DMS153 (cell line): ENCODE measurements at places on chromosomes 1 and 21.

GRCh38 chr1:85116856-85117255 lies 68.6 kb upstream of the MCOLN3 start:
- DNase-seq = no peak

- DNase-seq = no peak
These were observed 5.4 kb upstream of the RPS6KA1 start for GRCh38 chr1:26524181-26524580.

DNA sequence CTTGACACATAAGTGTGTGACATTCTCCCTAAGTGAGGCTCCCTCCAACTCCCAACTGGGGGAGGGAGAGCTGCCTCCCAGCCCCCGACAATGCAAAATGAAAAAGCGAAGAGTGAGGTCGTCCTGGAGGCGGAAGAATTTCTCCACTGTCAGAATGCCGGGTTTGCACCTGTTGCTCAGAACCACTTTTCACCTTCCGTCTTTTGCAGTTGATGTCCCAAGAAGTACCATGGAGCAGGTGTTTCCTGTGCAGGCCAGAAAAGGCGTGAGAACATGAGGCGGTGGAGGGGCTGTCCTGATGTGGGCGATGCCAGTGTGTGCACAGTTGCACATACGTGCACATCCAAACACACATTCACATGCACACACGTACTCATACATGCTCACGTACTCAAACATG lies 158.6 kb upstream of the AJAP1 start:
- DNase-seq = no peak

- no peak for DNase-seq
These were observed 25.9 kb downstream of the IL12RB2 start for GRCh38 chr1:67333603-67334002.

GRCh38 chr1:90067194-90067931 lies 72.5 kb downstream of the ZNF326 start:
- DNase-seq = no peak

DNA sequence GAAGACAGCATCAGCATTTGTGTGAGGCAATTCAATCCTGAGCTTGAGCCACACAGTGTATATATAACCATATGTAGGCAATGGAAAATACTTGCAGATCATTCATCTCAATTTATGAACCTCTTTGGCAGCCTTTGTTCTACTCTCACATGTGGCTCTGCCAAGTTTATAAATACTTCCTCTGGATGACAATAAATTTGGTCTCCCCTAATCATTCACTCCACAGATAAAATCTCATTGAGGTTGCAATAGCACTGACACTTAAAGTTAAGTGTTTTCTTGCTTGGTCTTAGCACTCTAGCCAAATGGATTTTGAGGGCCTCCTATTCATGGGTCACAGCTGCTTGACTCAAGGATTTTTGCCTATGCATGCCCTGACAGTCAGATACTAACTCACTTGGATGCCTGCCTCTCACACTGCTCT lies 136.6 kb upstream of the VANGL1 start:
- peak; percentile 48 for DNase-seq

DNA sequence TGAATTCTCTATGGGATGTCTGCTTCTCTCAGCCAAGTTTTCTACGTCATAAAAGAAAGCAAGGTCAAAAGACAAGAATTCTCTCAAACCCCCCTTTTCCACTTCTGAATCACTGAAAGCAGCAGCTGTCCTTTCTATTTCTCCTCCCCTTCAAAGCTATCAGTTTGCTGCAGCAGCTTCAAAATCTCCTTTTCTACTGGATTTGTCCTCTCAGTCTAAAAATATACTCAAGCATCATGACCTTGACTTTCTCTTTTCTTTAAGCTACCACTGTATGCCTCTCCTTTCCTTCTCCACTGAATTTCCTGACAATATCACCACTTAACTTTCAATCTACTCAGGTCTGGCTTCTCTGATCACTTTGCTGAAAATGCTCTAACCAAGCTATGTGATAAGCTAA lies 1.9 kb downstream of the WDR64 start:
- DNase-seq = no peak

DNA sequence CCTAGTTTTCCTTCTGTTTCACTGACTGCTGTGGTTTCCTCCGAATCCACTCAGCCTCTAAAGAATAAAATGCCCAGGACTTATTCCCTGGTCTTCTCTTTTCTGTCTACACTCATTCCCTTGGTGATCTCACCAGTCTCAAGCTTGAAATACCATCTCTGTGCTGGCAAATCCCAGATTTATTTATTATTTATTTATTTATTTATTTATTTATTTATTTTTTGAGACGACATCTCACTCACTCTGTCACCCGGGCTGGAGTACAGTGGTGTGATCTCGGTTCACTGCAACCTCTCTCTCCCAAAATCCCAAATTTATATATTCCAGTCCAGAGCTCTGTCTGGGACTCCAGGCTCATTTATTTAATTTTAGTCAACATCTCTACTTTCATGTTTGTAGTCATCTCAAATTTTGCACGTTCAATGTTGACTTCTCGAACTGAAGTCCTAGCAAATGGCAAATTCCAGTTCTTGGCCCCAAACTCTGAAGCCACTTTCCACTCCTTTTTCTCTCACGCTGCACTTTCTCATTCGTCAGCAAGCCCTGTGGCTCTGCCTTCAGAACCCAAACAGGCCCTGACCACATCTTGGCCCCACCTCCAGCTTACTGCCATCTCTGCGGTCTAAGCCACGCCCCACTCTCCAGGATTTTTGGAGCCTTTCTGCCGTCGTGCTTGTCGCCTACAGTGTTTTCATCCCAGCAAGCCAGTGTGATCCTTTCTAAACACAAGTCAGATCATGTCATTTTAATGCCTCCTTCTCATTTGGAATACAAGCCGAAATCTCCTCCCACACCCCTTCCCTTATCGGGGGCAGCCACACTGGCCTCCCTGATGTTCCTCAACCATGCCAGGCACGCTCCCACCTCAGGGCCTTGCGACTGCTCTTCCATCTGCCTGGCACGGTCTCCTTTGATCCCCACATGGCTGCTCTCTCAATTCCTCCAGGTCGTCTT lies 14.2 kb upstream of the TENT5B start:
- DNase-seq = peak; percentile 85

- no peak for DNase-seq
These were observed 213.5 kb downstream of the ZC3H11B start for GRCh38 chr1:219399446-219399845.

GRCh38 chr1:206808615-206809014 lies 36.3 kb upstream of the IL10 start:
- no peak for DNase-seq

- DNase-seq = no peak
These were observed 81.3 kb downstream of the UROD start for GRCh38 chr1:45093334-45093733.

DNA sequence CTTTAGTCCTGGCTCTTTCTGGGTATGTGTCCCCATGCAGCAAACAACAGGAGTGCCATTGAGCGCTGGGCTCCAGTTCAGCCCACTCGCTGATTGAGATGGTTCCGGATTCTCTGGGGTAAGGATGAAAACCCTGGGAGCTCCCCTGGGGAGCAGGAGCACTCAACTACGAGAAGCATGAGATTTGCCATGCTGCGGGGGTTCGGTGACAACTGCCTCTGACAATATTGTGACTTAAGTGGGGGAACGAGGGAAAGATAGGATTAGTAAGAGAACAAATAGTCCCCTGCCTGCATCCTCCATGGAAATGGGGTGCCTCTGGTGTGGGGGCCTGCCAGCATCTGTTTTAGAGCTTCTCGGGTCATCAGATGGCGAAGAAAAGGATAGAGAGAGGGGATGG lies 123.6 kb upstream of the IPO9 start:
- no peak for DNase-seq

GRCh38 chr1:192609110-192610079 lies 26.6 kb upstream of the RGS13 start:
- no peak for DNase-seq

- no peak for DNase-seq
These were observed 759 bp downstream of the AHCTF1 start for GRCh38 chr1:246930830-246931548.

GRCh38 chr1:178575611-178576361 lies 62.9 kb downstream of the TEX35 start:
- no peak for DNase-seq

DNA sequence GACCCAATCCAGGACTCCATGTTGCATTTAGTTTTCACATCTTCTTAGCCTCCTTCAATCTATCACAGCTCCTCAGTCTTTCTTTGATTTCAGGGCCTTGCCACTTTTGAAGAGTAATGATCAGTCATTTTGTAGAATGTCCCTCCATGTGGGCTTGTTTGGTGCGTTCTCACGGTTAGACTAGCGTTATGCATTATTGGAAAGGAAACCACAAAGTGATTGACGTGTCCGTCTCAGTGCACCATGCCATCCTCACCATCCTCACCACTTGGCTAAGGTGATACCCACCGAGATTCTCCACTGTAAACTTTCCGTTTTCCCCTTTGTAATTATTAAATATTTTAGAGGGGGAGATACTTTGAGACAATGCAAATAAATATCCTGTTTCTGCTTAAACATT lies 59.6 kb upstream of the OLIG2 start:
- no peak for DNase-seq

GRCh38 chr1:156119503-156120209 lies 5.1 kb downstream of the LMNA start:
- no peak for DNase-seq

- DNase-seq = no peak
These were observed 15.4 kb upstream of the PTTG1IP start for GRCh38 chr21:44888581-44889550.

DNA sequence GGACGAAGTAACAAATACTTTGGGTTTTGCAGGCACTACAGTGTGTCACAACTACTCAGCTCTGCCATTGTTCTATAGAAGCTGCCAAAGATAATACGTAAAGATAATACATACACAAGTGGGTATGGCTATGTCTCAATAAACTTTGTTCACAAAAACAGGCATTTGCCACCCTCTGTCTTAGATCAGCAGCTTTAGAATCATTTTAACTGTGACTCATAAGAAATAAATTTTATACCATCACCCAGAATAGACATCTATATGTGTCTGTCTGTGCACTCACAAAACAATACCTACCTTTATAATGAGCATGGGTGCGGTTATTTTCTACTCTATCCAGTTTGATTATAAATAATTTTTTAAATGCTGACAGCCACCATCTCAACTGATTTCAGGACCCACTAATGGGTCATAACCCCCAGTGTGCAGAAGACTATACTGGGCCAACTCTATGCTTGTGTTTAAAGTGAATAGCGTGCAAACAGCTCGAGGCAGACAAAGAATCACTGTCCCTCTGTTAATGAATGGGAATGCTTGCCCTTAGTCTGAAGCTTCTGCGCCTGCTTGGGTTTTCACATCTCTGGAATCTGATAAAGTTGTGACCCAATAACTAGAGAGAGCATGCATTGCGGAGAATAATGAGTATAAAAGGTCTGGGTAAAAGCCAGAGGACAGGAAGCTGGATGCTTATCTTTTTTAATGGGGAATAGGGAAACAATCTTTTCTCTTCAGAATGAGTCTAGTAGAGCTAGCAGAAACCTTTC lies 216.2 kb downstream of the PLPP3 start:
- DNase-seq = no peak

DNA sequence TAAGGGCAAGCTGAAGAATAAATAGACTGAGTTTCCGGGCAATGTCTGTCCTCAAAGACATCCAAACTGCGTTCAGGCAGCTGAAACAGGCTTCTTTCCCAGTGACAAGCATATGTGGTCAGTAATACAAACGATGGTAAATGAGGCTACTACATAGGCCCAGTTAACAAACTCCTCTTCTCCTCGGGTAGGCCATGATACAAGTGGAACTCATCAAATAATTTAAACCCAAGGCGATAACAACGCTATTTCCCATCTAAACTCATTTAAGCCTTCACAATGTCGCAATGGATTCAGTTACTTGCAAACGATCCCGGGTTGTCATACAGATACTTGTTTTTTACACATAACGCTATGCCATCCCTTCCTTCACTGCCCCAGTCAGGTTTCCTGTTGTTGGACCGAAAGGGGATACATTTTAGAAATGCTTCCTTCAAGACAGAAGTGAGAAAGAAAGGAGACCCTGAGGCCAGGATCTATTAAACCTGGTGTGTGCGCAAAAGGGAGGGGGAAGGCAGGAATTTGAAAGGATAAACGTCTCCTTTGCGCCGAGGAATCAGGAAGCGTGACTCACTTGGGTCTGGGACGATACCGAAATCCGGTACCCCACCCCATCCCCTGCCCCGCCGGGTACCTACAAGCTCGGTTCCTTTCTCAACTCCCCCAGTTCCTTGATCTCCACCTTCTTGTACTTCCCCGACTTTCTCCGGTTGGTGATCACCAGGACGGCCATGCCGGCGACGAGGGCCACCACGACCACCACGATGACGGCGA lies 1.3 kb downstream of the TACSTD2 start:
- DNase-seq = no peak

GRCh38 chr1:187051618-187052232 lies 223.0 kb downstream of the PLA2G4A start:
- DNase-seq = peak; percentile 60

DNA sequence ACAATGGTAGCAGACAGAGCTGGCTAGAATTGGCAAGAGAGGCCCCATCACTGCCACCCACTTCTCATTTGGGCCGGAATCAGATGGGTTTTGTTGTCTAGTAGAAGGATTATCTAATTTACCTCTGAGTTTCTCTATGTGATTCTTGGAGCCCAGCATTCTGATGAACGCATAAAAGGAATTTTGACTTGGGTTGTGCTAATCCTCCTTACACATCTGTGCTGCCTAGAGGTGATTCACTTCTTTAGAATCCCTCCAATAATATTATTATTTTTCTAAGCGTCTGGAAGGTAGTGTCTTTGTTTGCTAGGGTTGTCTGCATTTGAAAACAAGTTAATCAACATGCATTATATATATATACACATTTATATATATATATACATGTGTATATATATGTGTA lies 118.1 kb downstream of the RUNX1 start:
- DNase-seq = no peak

DNA sequence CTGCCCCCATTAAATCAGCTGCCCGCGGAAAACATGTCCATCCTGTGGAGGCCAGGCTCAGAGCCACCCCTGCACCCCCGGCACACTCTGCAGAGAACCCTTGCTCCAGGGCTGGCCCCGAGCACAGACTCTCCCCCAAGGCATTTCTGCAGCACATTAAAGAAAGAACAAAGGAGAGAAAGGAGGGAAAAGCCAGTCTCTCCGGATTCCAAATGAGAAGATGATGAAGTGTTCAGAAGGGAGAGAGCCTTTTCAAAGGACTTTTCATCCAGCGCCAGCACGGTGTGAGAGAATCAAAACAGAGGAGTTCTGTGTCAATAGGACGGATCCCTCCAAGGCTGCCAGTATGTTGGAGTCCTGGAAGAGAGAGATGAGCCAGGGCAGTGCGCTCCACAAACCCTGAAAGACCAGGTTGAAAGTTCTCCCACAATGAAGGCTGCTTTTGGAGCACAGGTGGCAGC lies 498.3 kb downstream of the NPHP4 start:
- DNase-seq = no peak
